Kidney (tissue), 22 donors: ENCODE measurements at places on chromosomes 5 and 9. TPM values are rescaled to one million over a fixed set of nuclear protein-coding genes. Genes with fewer than 3 reads are reported as not detected.

Gene C5orf52
- total RNA-seq: not detected

Gene PHF24
- 0.98 TPM for total RNA-seq

Gene PDZD2
- 14.8 TPM for total RNA-seq

Gene ARL14EPL
- not detected for total RNA-seq

Gene TSLP
- 1.4 TPM for total RNA-seq

Gene SQSTM1
- 249 TPM for total RNA-seq

Gene TMEM171
- 15.4 TPM for total RNA-seq

Gene CARTPT
- total RNA-seq: not detected

DNA sequence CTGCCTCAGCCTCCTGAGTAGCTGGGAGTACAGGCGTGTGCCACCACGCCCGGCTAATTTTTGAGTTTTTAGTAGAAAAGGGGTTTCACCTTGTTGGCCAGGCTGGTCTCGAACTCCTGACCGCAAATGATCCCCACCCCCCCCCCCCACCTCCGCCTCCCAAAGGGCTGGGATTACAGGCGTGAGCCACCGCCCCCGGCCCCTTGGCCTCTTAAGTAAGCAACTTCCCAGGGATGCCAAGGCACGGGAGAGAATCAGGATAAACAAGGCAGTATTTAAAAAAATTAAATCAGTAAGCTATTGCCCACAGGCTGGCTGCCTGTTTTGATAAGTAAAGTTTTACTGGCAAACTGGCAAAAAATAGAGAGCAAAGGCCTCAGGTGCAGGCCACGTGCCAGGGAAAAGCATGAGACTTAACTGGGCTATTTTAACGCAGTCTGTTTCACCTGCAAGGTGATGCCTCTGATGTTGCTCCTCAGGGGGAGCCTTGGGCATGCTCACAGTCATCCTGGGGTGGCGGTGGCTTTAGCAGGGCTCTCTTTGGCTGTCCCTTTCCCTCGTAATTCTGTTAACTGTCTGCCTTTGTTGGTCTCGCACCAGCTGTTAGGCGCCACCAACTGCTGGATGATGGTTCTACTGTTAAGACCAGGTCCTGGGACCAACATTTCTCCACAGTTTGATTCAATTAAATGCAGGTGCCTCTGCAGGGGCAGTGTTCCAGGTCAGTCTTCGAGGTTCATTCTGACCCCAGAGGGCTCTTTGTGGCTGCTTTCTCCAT, 19.4 kb upstream of the RNF130 start:
- no peak for DNase-seq

- DNase-seq: no peak
These were observed 12.0 kb downstream of the GLRX start for GRCh38 chr5:95810305-95811125.

DNA sequence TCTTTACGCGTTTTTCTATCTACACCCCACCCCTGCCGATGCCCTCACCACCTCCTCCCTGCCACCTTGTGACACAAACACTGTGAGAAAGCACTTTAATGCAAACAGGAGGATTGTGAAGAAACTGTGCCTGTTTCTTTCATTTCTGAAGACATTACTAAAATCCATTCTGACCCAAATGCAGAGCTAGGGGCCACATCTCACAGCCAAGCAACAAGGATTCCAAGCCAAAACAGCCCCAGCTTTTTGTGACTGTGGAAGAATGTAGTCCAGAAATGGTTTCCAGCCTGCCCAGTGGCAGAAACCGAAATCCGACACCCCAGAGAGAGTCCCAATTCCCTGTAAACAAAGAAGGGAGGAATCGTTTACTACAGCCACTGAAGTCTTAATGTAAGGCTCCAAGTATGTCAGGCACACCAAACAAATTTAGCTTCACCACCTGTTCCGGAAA, 190.9 kb downstream of the TTC39B start:
- no peak for DNase-seq

DNA sequence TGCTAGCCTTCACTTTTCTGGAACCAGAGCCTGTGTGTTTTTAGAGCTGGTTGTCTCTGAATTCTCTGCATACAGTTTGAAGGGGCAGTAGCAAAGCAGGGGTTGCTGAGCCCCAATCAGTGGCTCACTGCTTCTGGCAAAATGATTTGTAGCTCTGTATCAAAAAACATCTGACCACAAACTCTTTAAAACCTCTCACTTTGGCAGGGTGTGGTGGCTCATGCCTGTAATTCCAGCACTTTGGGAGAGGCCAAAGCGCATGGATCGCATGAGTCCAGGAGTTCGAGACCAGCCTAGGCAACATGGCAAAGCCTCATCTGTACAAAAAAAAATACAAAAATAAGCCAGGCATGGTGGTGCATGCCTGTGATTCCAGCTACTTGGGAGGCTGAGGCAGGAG, 28.3 kb upstream of the APC start:
- no peak for DNase-seq

DNA sequence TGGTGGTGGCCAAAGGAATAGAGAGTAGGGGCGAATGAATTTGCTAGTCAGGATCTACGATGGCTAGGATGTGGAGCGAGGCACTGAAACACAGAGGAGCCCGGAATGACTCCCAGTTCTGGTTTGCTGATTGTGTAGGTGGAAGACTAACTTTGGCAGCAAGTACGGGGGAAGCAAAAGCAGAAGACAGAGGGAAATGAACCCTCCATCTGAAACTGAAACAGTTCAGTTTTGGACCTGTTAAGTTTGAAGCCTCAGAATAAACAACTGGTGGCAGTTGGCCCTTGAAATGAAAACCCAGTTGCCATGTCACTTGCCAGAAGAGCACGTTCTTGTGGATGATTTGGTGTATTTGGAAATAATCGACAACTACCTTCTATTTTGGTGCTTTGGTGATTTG, 15.4 kb upstream of the SMIM15 start:
- no peak for DNase-seq

DNA sequence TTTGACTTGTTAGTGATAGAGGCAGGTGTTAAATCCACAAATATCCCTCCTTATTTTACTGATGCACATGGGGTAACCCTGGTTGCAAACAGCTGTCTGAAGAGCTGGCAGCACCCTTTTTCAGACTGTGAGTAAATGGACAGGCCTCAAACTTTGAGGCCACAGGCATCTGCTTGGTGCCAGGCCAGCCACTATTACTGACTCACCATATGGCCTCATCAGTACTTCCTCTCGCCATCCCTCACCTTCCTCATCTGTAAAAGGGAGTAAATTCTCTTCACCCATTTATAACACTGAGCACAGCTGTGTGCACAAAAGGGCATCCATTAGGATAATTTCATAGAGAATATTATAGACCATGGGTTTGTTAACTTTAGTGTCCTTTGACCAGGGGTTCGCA, 11.9 kb upstream of the TNIP1 start:
- DNase-seq: no peak

DNA sequence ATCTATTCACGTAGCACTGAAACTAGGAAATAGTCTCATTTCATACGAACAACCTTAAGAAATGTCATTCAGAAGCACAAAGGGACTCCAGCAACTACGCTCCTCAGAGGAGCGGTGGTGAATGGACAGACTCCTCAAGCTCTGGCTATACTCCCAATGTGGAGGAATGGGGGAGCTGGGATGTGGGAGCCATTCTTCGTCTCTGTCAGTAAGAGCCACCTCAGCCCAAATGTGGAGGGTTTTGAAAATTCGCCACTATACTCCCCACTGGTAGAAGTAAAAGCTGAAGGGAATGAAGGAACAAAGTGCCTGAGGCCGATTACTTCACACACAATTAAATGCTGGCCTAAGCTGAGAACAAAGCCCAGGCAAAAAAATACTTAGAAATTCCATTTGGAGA, 96.3 kb downstream of the ADAMTS12 start:
- no peak for DNase-seq

GRCh38 chr5:170650850-170651249, 132.7 kb upstream of the GABRP start:
- DNase-seq: no peak

GRCh38 chr5:73030995-73031394, 75.2 kb downstream of the FCHO2 start:
- peak; percentile 60 for DNase-seq

DNA sequence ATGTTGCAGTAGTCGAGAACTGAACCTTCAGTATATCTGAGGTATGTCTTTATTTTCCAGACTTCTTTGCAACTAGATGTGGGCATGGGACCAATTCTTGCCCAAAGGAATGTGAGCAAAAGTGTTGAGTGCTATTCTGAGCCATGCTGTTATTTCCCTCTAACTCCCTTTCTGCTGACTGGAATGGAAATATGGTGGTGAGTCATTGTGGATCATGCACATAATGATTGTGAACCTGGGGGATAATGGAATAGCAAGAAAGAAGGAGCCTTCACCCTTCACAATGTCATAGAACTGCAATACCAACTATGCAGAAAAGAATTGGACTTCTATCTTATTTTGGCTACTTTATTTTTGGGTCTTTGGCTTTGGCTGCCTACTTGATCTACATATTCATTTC, 10.3 kb upstream of the DOCK2 start:
- no peak for DNase-seq

DNA sequence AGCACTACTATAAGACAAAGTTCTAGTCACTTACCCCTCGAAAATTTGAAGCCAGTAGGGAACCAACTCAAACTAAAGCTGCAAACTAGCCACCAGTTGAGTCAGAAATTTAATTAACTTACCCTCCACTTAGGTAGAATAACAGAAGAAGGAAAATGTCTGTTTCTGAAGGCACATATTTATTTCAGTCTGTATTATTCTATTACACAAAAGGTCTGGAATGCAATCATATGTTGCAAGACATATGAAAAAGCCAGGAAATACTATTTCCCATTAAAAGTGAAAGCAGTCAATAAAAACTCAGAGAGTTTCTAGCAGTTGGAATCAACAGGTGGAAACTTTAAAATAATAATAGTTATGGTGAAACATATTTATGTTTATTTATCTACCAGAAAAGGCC, 79.2 kb upstream of the SLCO4C1 start:
- no peak for DNase-seq

- no peak for DNase-seq
These were observed 47.7 kb downstream of the UGCG start for GRCh38 chr9:111944241-111944866.

DNA sequence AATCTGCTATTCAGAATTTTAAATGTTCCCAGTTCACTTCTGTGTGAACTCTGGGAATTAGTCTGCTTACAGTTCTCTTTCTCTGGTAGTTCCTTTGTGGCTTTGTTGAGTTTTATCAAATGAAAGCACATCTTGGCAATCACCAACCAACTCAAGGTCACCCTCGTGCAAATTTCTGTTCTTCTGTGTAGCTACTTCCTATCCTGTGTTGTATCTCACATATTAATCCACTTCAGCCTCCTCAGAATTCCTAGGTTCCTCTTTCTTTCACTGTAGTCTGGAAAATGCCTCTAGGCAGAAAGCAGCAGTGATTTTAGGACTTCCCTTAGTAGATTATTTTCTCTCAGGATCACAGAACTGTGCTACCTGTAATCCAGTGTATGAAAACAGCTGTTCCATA, 100.3 kb downstream of the AUH start:
- DNase-seq: no peak

DNA sequence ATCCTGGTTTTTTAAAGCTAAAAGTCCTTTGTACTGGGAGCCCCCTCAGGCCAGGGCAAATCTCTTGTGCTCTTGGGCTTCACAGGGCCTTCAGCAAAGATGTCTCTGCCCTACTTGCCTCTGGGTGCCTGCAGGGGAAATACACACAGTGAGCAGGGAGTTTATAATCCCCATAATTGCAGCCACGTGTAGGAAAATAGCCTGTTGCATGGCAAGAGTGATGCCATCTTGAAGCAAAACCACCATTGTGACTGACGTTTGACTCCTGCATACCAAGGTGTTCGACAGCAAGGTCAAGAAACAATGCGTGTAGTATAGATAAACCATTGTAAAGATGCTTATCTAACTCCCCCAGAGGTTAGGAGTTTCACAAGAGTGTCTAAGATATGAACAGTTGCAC, 11.4 kb upstream of the IL3 start:
- no peak for DNase-seq

GRCh38 chr5:141637123-141637766, 448 bp downstream of the RELL2 start:
- DNase-seq: no peak

DNA sequence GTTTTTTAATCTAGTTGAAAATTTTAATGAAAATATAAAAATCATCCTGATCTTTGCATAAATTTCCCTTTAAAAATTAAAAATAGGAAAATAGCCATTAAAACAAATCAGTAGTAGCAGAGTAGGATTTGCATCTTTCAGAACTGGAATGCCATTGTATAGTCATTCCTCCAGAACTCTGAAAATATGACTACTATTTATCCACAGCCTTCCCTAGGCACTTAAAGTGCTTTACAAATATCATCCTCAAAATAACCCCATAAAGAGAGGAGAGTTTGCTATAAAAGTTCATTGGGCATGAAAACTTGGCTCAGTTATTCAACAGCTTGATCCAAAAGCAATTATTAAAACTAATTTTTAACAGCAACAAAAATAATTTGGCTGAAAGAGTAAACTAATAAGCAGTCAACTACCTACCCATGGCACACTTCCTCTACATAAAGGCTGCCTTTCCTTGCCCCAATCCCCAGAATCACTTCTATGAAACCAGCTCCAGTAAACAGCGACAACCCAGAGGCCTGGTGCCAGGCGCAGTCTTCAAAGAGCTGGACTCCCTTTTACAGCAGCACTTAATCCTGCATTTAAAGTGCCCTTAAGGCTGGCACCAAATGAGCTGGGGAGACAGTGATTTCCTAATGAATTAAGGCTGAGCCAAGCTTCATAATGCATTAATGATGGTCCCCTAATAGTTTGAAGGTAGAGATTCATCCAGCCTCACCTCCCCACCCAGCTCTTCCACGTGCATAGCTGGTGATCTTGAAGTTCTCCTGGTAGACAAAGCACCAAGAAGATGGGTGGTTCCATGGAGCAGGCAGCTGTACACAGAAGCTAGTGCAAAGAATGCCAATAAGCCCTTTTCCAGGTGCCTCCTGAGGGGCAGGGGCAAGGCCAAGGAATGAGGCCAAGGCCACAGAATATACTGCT, 36.1 kb downstream of the LHFPL2 start:
- no peak for DNase-seq

GRCh38 chr5:129271308-129271707, 176.8 kb downstream of the ISOC1 start:
- DNase-seq: no peak

- DNase-seq: no peak
These were observed 122.7 kb upstream of the LMX1B start for GRCh38 chr9:126490871-126491567.

GRCh38 chr9:94805051-94805489, 78.6 kb downstream of the AOPEP start:
- no peak for DNase-seq

DNA sequence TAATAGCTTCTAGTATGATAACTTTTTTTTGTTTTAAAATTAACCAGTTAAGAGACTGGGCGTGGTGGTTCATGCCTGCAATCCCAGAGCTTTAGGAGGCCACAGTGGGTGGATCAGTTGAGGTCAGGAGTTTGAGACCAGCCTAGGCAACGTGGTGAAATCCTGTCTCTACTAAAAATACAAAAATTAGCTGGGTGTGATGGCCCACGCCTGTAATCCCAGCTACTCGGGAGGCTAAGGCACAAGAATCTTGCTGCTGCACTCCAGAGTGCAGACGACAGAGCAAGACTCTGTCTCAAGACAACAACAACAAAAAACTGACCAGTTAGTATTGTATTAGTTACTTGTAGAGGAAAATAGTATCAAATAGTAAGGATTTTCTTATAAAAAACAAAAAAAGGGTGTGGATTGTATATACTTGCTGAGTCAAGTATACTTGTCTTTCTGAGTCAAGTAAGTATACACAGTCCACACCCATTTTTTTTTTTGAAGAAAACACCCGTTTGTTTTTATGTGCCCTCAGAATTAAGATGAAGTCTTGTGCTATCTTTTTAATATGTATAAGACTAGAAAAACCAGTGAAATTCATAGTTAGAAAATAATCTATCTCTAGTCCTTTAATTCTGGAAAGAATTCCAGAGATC, 25.3 kb downstream of the UBAP1 start:
- no peak for DNase-seq
